ENCODE measurements at places on chromosomes 3 and 15.

GRCh38 chr3:20527368-20527767 is 341.4 kb upstream of the SGO1 start:
- no peaks in the 10 kb centered on the region for H3K36me3 ChIP-seq
- H3K4me3 ChIP-seq = no peak overlapping the region
- no peak overlapping the region for H3K27ac ChIP-seq
- no peaks in the 10 kb centered on the region for H3K27me3 ChIP-seq
- DNase-seq = no peak

DNA sequence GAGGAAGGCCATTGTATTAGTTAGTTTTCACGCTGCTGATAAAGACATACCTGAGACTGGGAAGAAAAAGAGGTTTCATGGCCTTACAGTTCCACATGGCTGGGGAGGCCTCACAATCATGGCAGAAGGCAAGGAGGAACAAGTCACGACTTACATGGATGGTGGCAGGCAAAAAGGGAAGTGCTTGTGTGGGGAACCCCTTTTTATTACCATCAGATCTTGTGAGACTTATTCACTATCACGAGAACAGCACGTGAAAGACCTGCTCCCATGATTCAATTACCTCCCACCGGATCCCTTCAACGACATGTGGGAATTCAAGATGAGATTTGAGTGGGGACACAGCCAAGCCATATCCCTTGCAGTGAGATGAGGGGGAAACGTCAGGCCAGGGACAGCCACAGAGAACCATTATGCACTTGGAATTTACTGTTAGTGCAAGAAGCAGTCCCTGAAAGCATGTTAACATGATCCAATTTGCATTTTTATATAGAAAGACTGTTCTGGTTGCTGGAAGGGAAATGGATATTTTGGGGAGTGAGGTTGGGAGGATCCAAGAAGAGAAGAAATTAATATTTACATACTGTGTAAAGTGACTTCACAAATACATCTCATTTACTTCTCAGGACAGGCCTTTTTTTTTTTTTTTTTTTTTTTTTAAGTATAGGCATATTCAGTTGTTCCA is 87.1 kb downstream of the ARNT2 start:
- peaks cover 12% of the 10 kb centered on the region for H3K27me3 ChIP-seq
- no peak overlapping the region for H3K27ac ChIP-seq
- H3K4me1 ChIP-seq = peaks cover 2% of the 10 kb centered on the region

DNA sequence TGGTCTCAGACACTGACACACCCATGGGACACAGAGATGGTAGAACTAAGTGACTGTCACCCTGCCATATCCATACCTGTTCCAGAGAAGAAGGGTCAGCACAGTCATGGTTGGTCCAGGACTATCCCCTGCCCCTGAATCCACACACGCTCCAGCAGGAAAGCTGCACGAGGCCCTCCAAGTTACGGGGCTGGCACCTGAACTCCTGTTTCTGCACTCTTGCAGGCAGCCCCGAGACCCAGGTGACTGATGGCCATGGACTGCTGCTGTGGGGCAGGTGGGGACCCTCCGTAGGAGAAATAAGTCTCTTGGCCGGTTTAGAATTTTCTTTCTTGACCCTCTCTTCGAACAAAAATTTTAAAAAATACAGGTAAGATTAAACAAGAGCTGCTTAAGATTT is 30.6 kb downstream of the CHDH start:
- no peak overlapping the region for H3K4me3 ChIP-seq
- no peak overlapping the region for H3K27ac ChIP-seq
- DNase-seq = no peak
- peaks cover 2% of the 10 kb centered on the region for H3K4me1 ChIP-seq
- H3K36me3 ChIP-seq = no peaks in the 10 kb centered on the region

GRCh38 chr15:83866692-83867091 is 212.8 kb downstream of the ADAMTSL3 start:
- no peaks in the 10 kb centered on the region for H3K36me3 ChIP-seq
- no peak for DNase-seq
- no peak overlapping the region for H3K27ac ChIP-seq
- no peak overlapping the region for H3K4me3 ChIP-seq
- no peaks in the 10 kb centered on the region for H3K4me1 ChIP-seq
- peaks cover 3% of the 10 kb centered on the region for H3K27me3 ChIP-seq

GRCh38 chr3:181554233-181554765 is 157.4 kb upstream of the SOX2 start:
- no peak for DNase-seq
- no peak overlapping the region for H3K27ac ChIP-seq
- no peaks in the 10 kb centered on the region for H3K36me3 ChIP-seq
- no peaks in the 10 kb centered on the region for H3K4me1 ChIP-seq
- H3K27me3 ChIP-seq = no peaks in the 10 kb centered on the region

GRCh38 chr15:33923446-33923845 is 44.9 kb upstream of the CHRM5 start:
- H3K27ac ChIP-seq = no peak overlapping the region
- no peaks in the 10 kb centered on the region for H3K36me3 ChIP-seq
- H3K4me1 ChIP-seq = no peaks in the 10 kb centered on the region

GRCh38 chr3:141331377-141332318 is 36.7 kb upstream of the ZBTB38 start:
- H3K27ac ChIP-seq = no peak overlapping the region
- H3K4me3 ChIP-seq = no peak overlapping the region
- peaks cover 11% of the 10 kb centered on the region for H3K4me1 ChIP-seq
- DNase-seq = no peak
- H3K27me3 ChIP-seq = no peaks in the 10 kb centered on the region

GRCh38 chr3:50270422-50271224 is 1.7 kb downstream of the SEMA3B start:
- no peak for DNase-seq
- peaks cover 47% of the 10 kb centered on the region for H3K27me3 ChIP-seq
- H3K4me1 ChIP-seq = peaks cover 26% of the 10 kb centered on the region
- peak overlapping the region; percentile 14 for H3K27ac ChIP-seq

DNA sequence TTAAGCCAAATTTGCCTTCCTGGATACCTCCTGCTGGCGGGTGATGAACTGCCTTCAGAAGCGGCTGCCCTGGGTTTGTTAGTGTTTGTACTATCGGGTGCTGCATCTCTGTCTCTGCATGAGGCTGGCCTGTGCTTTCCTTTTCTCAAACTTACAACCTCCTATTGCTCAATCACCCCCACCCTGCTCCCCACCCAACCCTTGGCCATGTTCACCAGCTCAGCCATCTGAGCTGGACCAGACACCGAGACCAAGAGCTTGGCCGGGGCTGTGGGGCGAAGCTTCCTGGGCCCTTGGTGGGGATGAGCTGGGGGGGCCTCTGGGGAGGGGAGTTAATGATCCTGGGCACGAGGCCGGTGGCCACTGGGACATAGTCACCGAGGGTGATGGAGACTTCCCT is 16.8 kb upstream of the FBLN2 start:
- DNase-seq = no peak
- no peak overlapping the region for H3K27ac ChIP-seq
- H3K27me3 ChIP-seq = peaks cover 22% of the 10 kb centered on the region
- H3K4me3 ChIP-seq = no peak overlapping the region
- H3K36me3 ChIP-seq = no peaks in the 10 kb centered on the region
- peaks cover 7% of the 10 kb centered on the region for H3K4me1 ChIP-seq

DNA sequence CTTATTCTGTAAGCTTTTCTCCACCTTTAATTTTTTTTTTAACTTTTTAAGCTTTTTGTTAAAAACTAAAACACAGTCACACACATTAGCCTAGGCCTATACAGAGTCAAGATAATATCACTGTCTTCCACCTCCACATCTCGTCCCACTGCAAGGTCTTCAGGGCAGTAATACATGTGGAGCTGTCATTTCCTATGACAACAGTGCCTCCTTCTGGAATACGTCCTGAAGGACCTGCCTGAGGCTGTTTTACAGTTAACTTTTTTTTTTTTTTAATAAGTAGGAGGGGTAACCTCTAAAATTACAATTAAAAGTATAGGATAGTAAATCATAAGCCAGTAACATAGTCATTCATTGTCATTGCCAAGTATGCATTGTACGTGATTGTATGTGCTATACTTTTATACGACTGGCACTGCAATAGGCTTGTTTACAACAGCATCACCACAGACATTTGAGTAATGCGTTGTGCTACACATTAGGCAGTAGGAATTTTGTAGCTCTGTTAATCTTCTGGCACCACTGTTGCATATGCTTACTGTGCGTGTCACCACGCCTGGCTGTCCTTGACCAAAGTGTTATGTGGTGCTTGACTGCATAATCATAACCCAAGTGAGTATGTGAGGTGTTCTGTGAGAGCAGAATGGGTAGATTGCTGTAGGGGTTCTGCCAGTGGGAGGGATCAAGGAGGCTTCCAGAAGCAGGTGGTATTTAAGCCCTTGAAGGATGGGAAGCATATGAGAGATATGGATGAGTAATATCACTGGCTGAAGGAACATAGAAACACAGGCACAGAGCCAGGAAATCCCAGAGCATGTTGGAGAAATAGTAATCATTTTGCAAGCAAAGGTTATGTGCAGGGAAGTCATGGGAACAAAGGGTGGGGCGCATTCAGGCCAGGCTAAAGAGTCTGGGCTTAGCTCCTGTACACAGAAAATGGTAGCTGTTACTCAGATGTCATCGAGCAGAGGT is 18.3 kb downstream of the FBXO22 start:
- no peak overlapping the region for H3K4me3 ChIP-seq
- DNase-seq = no peak
- no peak overlapping the region for H3K27ac ChIP-seq
- H3K4me1 ChIP-seq = peaks cover 31% of the 10 kb centered on the region
- no peaks in the 10 kb centered on the region for H3K27me3 ChIP-seq

- peak within 1 kb of the TSS; percentile 98 for H3K27ac ChIP-seq
- H3K36me3 ChIP-seq = peaks cover 90% of the 10 kb centered on the region
- peaks cover 73% of the 10 kb centered on the region for H3K4me1 ChIP-seq
- peak; percentile 76 for DNase-seq
These were observed at the start of gene SATB1 for GRCh38 chr3:18424729-18425640. Gene SATB1 (minus strand): TSS chr3:18425339. CDS start chr3:18420967, 4,372 bp downstream.

DNA sequence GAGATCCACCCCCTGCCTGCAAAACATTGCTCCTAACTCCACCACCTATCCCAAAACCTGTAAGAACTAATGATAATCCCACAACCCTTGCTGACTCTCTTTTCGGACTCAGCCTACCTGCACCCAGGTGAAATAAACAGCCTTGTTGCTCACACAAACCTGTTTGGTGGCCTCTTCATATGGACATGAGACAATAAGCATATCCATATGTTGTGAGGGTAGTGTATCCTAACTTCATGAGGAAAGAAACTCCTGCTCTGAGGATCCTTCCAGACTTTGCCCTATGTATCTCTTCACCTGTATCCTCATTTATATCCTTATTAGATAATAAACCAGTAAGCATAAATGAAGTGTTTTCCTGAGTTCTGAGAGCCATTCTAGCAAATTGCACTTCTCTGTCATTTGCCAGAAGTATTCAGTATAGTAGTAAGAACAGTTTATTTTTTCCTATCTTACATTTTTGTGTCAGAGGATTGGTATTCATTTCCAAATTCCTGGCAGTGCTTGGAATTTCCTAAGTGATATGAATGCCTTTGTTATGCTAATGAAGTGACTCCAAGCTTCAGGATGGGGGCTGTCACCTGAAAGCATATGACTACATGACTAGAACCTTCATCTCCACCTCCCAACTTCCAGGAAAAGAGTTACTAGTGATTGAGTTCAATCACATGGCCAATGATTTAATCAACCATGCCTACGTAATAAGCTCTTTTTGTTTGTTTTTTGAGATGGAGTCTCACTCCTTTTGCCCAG is 30.2 kb downstream of the TTBK2 start:
- H3K4me3 ChIP-seq = no peak overlapping the region
- no peak for DNase-seq
- no peak overlapping the region for H3K27ac ChIP-seq
- H3K36me3 ChIP-seq = peaks cover 14% of the 10 kb centered on the region
- peaks cover 5% of the 10 kb centered on the region for H3K4me1 ChIP-seq

DNA sequence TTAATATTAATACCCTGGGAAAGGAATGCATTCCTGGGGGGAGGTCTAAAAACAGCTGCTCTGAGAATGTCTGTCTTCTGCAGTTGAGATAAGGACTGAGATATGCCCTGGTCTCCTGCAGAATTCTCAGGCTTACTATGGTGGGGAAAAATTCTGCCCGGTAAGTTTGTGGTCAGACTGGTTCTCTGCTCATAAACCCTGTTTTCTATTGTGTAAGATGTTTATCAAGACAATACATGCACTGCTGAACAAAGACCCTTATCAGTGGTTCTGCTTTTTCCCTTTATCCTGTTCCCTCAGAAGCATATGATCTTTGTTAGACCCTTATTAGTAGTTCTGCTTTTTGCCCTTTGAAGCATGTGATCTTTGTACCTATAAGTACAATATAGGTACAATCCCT is 494.6 kb downstream of the CNTN6 start:
- H3K4me3 ChIP-seq = no peak overlapping the region
- no peaks in the 10 kb centered on the region for H3K27me3 ChIP-seq
- H3K4me1 ChIP-seq = no peaks in the 10 kb centered on the region
- no peak for DNase-seq

- H3K27me3 ChIP-seq = no peaks in the 10 kb centered on the region
- no peaks in the 10 kb centered on the region for H3K36me3 ChIP-seq
- no peak for DNase-seq
- H3K27ac ChIP-seq = no peak overlapping the region
- peaks cover 3% of the 10 kb centered on the region for H3K4me1 ChIP-seq
These were observed 302.0 kb downstream of the DIPK2A start for GRCh38 chr3:144273601-144274000.

Data from activated T-cell treated with anti-CD3 and anti-CD28 coated beads, Interleukin-2, amount 50 U/mL, for 24 hours (primary cell).